ENCODE measurements at places on chromosomes 16 and 17. TPM values are rescaled to one million over a fixed set of nuclear protein-coding genes. Genes with fewer than 3 reads are reported as not detected.

The C16orf54 gene
- 1.3 TPM for total RNA-seq

The CTF1 gene
- 2.8 TPM for total RNA-seq

The HS3ST3A1 gene
- 0.19 TPM for total RNA-seq

The TSPAN10 gene
- total RNA-seq = 0.44 TPM

The HBA2 gene
- total RNA-seq = 107 TPM

The BCL6B gene
- total RNA-seq = 6.5 TPM

The ADAM11 gene
- not detected for total RNA-seq

The LDAF1 gene
- total RNA-seq = 65.4 TPM

The TPSD1 gene
- 12.8 TPM for total RNA-seq

The NARF gene
- 47.3 TPM for total RNA-seq

The CSH2 gene
- not detected for total RNA-seq

The FNDC8 gene
- not detected for total RNA-seq

The SLC12A3 gene
- not detected for total RNA-seq

The CENPN gene
- 6.4 TPM for total RNA-seq

The TPSB2 gene
- total RNA-seq = 69.0 TPM

The TBC1D3K gene
- total RNA-seq = not detected

The SMIM22 gene
- not detected for total RNA-seq

The ACBD4 gene
- 23.4 TPM for total RNA-seq

The NPLOC4 gene
- total RNA-seq = 47.4 TPM

The PIK3R5 gene
- total RNA-seq = 22.0 TPM

Data from subcutaneous adipose tissue (tissue), 4 donors.